ENCODE measurements at places on chromosomes 7 and 10. TPM values are rescaled to one million over a fixed set of nuclear protein-coding genes. Genes with fewer than 3 reads are reported as not detected.

DNA sequence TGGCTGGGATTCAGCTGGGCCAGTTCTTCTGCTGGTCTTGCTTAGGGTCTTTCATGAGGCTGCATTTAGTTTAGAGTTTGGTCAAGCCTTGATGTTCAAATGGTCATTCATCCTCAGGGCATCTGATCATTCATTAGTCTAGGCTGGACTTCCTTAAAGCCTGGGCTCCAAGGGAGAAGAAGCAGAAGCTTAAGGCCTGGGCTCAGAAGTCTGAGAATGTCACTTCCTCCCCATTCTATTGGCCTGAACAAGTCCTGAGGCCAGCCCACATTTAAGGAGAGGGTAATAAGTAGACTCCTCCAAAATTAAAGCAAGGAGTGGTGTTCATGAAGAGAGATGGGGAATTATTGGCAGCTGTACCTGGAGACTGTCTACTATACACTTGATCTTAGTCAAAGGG lies 193.2 kb upstream of the HABP2 start:
- DNase-seq = no peak
- H3K27ac ChIP-seq = no peak overlapping the region
- no peak overlapping the region for H3K4me3 ChIP-seq
- H3K36me3 ChIP-seq = no peaks in the 10 kb centered on the region

DNA sequence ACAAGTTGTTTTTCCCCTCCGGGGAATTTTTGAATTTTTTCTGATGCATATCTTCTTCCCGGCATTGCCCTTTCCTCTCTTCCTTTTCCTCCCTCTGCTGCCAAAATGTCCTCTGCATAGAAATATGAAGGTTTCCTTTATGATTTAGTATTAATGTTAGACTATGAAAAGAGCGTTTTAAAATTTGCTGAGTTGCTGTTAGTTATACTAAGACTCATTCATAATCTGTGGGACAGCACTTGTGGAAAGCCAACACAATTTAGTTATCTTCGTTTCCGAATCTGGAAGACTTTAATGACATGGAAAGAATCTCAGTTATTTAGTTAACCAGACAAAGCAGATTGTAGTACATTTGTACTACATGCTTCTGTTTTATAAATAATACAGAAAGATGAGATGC lies 25.0 kb downstream of the POU6F2 start:
- H3K27ac ChIP-seq = no peak overlapping the region
- H3K4me3 ChIP-seq = no peak overlapping the region
- DNase-seq = no peak
- H3K36me3 ChIP-seq = no peaks in the 10 kb centered on the region

GRCh38 chr7:17921857-17922416 lies 18.4 kb downstream of the SNX13 start:
- peaks cover 35% of the 10 kb centered on the region for H3K4me1 ChIP-seq
- H3K27ac ChIP-seq = no peak overlapping the region
- no peak for DNase-seq
- H3K36me3 ChIP-seq = no peaks in the 10 kb centered on the region
- H3K4me3 ChIP-seq = no peak overlapping the region
- no peaks in the 10 kb centered on the region for H3K27me3 ChIP-seq

GRCh38 chr10:133520193-133520738 lies 6.9 kb upstream of the CYP2E1 start:
- no peaks in the 10 kb centered on the region for H3K4me1 ChIP-seq
- H3K27ac ChIP-seq = no peak overlapping the region
- DNase-seq = peak; percentile 80
- peaks cover 10% of the 10 kb centered on the region for H3K36me3 ChIP-seq

DNA sequence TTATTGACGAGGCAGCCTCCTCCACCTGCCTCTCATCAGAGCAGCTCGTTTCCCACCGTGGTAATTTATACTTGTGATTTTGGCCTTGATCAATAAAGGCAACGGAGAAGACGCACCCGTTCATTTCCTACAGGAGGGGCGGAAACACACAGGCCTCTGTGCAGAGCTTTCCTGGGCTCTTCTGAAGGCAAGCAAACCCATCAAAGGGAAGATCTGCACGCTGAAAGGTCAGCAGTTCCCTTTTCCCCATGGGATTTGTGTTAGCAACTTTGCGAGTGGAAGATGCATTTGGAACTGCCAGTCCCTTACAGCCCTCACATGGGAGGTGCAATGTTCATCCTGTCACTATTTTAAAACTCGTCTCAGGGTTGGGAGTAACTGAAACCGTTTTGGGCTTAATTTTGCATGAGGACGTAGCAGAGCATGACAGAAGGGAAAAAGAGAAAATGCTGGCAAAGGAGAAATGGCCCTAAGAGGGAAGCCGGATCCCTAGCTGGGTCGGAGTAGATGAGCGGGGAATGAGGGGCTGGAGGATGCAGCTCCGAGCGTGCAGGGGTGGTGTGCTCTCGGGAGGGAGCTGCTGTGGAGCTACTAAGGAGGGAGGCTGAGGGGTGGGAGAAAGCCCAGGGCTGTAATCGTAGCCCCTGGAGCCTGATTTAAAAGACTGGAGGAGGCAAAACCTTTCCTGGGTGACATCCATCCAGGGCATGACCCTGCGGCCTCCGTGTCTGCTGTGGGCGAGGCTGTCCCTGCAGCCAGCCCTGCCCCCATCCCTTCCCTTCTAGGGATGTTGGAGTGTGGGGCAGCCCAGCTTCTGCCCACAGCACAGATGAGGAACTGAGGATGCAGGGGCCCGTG lies 111.1 kb upstream of the FAM20C start:
- no peak overlapping the region for H3K4me3 ChIP-seq
- H3K36me3 ChIP-seq = no peaks in the 10 kb centered on the region
- H3K27ac ChIP-seq = peak overlapping the region; percentile 1
- DNase-seq = no peak

DNA sequence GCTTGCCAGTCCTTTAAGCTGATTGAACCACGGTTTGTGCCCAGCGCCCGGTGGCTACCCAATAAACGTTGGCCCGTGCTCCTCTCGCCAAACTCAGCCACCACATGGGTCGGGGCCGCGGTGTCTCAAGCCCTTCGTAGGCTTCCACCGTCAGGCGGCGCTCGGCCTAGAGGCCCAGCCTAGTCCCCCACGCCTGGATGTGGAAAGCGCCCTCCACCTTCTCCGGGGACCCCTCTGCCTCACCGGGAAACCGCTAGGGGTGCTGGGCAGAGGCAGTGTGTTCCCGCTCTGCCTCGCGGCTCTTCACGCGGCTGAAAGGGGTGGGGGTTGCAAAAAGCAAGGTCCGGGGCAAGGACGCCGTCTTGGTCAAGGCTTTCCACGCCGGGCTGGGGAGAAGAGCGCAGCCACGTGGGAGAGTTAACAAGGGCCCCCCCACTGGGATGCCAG lies 29.8 kb downstream of the LEP start:
- no peak for DNase-seq
- peaks cover 21% of the 10 kb centered on the region for H3K27me3 ChIP-seq
- no peaks in the 10 kb centered on the region for H3K36me3 ChIP-seq
- no peak overlapping the region for H3K27ac ChIP-seq

DNA sequence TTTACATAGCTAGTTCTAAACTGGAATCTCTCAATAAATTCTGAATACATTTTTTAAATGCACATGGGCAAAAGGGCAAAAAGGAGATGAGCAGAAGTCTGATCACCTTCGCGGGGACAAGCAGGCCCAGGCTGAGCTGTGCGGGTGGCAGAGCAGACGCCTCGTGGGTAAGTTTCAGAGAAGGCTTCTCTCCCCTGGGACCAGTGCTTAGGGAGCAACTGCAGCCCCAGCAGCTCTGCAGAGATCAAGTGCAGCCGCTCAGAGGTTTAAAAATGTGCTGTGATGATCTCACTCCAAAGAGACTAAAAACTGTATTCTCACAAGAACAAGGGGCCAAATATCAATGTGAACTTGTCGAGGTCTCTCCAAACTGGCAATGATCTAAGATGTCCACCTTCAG lies 264.3 kb upstream of the RNF32 start:
- no peak overlapping the region for H3K4me3 ChIP-seq
- H3K4me1 ChIP-seq = no peaks in the 10 kb centered on the region
- no peak overlapping the region for H3K27ac ChIP-seq
- no peak for DNase-seq
- peaks cover 5% of the 10 kb centered on the region for H3K27me3 ChIP-seq

DNA sequence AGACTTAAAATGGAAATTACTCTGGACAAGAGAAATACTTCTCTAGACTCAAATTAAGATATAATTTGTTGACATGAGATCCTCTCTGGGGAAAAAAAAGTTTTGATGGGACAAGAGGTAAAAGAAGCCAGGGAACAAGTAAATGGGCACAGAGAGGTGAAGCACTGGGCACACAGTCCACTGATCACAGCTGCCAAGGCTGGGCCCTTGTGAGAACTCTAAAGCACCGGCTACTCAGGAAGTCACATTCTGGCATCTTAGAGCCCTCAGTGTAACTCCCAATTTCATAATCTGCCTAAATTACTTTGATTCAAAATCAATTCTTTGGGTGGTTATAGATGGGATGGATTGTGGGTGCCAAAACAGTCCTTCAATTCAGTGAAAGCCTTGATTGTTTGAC lies 123.2 kb upstream of the CACNA2D1 start:
- H3K4me1 ChIP-seq = peaks cover 3% of the 10 kb centered on the region
- no peaks in the 10 kb centered on the region for H3K27me3 ChIP-seq
- no peak overlapping the region for H3K4me3 ChIP-seq

DNA sequence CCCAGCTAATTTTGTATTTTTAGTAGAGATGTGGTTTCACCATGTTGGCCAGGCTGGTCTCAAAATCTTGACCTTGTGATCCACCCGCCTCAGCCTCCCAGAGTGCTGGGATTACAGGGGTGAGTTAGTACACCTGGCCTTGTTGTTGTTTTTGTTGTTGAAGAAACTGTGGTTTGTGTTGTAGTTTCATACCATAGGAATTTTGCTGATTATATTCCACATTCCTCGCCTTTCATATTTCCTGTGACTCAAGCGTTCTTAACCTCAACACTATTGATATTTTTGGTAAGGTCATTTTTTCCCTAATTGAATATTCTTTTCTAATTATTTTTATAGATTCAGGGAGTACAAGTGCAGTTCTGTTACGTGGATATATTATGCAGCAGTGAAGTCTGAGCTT lies 16.7 kb downstream of the LIPF start:
- no peaks in the 10 kb centered on the region for H3K4me1 ChIP-seq
- no peaks in the 10 kb centered on the region for H3K27me3 ChIP-seq
- no peak overlapping the region for H3K27ac ChIP-seq

DNA sequence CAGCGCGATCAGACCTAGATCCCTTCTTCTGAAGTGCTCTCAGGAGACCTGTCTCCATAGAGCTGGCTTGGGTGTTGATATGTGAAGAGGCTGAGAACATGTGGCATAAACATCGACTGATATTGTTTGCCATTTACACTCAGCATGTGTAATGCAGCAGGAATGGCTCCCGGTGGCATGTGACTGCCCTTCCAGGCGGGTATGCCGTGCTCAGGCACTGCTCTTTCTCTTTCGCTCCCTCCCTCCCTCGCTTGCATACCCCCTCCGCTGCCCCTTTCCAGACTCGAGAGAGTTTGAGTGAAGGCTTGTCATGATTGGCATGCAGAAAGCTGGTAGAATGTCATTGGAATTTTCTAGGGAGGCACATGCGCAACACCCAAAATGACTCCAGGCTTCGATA lies 107.3 kb upstream of the PDCD4 start:
- H3K27ac ChIP-seq = no peak overlapping the region

- peak overlapping the region; percentile 81 for H3K4me3 ChIP-seq
- H3K4me1 ChIP-seq = peaks cover 25% of the 10 kb centered on the region
- no peak for DNase-seq
- peak overlapping the region; percentile 78 for H3K27ac ChIP-seq
Observed at GRCh38 chr7:27160145-27160545, 3.7 kb upstream of the HOXA7 start.

DNA sequence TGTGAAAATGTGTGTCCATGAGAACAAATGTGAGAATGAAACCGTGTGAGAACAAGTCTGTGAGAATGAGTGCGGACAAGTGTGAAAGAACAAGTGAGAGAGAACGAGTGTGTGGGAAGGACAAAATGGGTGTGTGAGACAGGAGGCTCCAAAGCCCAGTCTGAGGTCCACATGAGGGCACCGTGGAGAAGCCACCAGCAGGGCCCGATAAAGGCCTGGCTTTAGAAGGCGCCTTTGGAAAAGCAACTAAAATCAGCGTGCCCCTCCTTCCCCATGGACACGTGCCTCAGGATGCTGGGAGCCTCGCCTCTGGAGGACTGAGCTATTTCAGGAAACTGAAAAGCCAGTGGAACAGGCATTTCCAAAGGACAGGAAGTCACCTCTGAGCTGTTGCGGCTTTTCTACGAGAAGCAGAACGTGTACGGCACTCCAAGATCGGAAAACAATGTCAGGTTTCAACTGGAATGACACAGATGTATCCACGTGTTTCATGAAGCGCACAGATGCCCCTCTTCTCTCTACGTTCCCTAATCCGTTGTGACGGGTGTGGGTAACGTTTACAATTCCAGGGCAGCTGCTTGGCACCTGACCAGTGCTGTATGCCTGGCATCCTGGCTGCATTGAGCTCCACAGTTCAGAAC lies 46.4 kb downstream of the ESYT2 start:
- H3K36me3 ChIP-seq = no peaks in the 10 kb centered on the region
- no peaks in the 10 kb centered on the region for H3K4me1 ChIP-seq
- DNase-seq = no peak
- H3K27me3 ChIP-seq = no peaks in the 10 kb centered on the region

The COG5 gene
- 38.9 TPM for polyA plus RNA-seq

The MYL10 gene
- polyA plus RNA-seq = not detected

The CCDC172 gene
- not detected for polyA plus RNA-seq

The MINPP1 gene
- 5.5 TPM for polyA plus RNA-seq

The ADD3 gene
- 364 TPM for polyA plus RNA-seq

The ACBD5 gene
- 13.0 TPM for polyA plus RNA-seq
